ENCODE measurements at places on chromosomes 12 and 14.
A peak's percentile ranks its signal among the peaks of the same experiment; 100 is the strongest.

DNA sequence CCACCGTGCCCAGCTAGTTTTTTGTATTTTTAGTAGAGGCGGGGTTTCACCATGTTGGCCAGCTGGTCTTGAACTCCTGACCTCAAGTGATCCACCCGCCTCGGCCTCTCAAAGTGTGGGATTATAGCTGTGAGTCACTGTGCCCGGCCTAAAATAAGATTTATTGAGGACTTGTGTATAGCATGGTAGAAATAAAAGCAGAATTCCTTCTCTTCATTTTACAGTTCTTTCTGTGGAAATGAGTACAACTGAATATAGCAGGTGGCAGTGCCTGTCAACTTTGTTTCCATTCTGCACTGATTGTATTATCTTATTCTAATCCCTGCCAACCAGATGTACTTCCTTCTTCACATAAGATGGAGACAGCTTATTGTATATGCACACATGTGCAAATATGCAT, 41.0 kb downstream of the DIP2B start:
- peak; percentile 28 for DNase-seq

- no peak for DNase-seq
These were observed 5.7 kb downstream of the HOXC12 start for GRCh38 chr12:53960187-53961024.

DNA sequence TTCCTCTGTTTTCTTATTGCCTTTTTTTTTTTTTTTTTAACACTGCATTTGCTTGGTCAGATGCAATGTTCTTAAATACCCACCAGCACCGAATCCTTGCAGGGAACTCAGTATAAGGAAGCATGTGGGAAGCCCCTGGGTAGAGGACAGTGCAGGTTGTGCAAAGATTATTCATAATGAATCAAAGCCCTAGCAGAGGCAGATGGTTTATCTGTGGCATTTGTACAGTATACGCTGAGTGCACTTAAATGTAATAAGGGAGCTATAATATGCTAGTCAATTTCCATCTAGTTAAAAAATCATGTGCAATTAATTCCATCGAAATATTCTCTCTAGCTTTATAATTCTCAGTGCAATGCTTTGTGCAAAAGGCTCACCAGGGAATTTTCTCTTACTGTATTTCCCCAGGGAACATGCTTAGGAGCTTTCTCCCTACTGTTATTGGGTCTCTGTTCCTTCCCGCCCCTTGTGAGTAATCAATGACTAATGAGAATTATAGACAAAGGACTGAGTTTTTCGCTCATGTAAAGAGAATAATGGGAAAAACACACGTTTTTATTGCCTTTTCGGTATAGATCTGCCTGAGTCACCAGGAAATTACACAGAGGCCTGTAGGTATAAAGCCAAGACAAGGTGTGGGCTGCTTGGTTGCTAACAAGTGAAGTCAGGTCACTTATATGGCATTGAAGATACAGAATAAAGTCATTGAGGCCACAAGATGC, 1214.3 kb upstream of the TMEM132C start:
- peak; percentile 62 for DNase-seq

- DNase-seq, result no peak
These were observed 125.9 kb downstream of the CCER1 start for GRCh38 chr12:90829044-90829443.

GRCh38 chr14:30354439-30354838, 204.5 kb upstream of the G2E3 start:
- DNase-seq, result no peak

DNA sequence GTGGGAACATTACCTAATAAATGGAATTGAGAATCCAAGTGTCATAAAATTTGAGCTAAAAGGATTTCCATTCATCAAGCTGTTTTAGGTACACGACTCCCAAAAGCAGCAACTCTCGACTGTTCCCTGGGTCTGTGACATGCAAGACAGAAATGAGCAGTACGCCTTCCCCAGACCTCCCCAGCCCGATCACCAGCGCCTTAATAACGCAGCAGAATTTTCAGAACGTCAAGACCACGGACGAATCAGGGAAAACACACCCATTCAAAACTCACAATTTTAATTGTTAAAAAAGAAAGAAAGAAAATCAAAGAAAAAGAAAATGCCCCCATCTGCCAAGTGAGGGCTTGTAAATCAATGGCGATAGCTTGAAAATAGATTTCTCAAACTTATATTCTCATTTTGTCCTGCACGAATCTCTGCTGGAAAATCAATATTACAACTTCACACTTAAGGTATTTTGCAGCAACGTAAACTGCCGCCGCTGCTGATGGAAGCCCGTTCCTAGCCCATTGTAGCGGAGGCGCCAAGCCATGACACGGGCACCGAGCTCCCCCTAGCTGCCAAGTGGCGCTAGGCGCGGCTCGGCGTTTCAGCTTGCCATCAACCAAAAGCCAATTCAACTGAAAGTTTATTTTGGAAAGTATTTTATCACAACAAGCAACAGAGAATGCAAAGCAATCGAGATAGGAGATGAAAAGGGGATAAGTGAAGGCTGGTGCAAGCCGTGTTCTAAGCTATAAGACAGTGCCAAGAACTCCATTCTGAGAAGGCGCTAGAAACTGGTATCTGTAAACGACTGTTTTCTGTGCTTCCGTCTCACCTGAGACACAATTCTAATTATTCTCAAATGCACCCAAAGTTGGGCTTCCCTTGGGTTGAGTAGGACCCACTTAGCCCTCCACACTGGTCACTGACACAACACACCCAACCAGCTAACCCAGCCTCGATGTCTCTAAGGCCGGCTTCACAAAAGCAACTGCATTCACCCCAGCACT, 5.5 kb downstream of the BCL11B start:
- peak; percentile 62 for DNase-seq
